ENCODE measurements at places on chromosomes 12 and 14.

- no peak for DNase-seq
Measured at GRCh38 chr12:114253976-114254778, 151.8 kb downstream of the TBX5 start.

- peak; percentile 57 for DNase-seq
Measured at GRCh38 chr12:64890873-64891468, 66.5 kb downstream of the TBC1D30 start.

- no peak for DNase-seq
Measured at GRCh38 chr12:19299765-19300164, 139.5 kb upstream of the AEBP2 start.

- no peak for DNase-seq
Measured at GRCh38 chr12:96457191-96457930, 32.0 kb upstream of the CFAP54 start.

DNA sequence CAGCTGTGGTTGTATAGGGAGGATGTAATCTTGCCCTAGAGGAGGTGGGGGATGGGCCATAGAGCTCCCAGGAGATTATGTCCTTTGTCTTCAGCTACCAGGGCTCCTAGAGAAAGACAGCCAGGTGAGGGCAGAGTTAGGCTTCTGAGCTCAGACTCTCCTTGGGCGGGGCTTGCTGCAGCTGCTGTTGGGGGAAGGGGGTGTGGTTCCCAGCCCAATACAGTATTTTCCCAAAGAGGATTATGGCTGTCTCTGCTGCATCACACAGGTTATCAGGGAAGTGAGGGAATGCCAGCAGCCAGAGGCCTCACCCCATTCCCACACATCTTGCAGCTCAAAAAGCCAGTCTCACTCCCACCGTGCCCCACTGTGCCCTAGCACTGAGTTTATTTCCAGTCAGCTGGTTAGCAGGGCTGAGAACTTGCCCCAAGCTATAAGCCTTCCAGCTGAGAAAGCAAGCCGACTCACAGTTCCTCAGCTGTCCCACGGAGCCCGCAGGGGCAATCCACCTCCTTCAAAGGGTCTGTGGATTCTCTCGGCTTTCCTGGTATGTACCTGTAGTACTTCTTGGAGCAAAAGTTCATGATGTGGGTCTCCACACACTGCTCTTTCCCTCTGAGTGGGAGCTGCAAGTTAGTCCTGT lies 217.3 kb upstream of the CPNE8 start:
- DNase-seq = no peak

DNA sequence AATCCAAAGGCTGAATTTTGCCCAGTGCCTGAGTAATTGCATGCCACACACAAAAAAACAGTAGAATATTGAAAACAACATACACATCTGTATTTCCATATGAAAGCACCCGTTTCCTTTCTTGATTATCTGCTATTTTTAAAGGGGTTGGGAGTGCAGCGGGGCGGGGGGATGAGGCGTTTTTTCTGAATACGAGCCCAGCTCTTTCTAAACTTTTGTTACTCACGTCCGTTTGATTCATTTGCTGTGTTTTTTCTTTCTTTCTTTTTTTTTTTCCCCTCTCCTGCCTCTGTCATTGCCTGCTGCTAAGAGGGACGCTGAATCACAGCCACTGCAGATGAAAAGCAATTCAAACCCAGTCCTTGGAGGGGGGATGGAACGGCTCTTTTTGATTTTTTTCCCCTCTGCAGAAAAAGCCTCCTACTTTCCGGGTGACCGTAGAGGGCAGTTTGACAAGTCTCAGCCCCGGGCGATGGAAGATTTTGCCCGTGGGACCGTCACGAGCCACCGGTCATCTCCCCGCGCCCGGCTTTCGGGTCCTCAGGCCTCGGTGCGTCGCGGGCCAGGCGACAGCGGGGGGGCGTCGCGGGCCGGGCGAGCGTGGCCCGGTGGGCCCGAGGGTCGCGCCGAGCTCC lies 572 bp upstream of the RASSF8 start:
- DNase-seq = no peak

DNA sequence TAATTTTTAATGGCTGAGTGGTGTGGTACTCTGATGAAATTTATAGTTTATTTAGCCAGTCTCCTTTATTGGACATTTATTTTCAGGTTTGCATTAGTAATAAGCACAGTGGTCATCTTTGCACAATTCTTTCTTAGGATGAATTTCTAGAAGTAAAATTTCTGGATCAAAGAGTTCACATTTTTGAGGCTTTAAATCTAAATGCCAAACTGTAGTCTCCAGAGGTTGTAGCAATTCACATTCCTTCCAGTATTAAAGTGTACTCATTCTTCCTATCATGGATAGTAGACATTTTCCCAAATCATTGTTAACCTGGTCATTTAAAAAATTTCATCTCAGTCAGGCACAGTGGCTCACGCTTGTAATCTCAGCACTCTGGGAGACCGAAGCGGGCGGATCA lies 24.8 kb downstream of the SLC39A9 start:
- no peak for DNase-seq
